ENCODE measurements at places on chromosomes 5 and 9.

DNA sequence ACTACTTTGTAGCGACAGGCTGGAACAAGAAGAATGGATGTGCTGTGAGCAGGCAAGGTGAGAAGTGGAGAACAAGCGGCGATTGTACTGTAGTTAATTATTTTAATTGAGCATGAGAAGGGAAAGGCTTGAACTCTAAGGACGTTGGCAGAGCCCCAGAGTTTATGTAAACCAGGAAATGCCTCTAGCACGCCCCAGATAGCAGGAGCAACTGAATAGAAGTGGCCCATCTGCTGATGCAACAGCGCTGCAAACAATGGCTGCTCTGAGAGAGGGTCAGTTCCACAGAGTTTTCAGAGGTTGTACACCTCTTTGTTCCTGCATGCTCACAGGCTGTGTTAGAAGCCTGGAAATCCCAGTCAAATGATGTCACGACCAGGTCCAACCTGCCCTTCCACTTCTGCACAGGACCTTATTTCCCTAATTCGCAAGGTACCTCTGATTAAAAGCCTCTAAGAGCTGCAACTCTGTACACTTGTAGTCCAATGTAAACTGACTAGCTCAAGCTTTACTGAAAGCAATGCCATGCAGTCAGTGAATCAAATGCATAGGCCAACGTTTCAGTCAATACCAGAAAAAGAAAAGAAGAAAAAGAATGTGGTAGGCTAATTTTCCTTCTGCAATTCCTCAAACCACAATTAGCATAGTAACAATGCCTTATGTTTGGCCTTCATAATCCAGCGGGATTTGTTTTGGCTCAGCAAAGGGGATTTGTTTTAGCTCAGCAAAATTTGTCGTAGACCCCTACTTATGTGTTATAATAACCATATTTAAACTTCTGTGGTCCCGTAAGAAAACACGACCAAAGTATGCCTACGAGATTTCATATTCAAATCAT, 119.6 kb upstream of the RETREG1 start:
- DNase-seq, result peak; percentile 90

DNA sequence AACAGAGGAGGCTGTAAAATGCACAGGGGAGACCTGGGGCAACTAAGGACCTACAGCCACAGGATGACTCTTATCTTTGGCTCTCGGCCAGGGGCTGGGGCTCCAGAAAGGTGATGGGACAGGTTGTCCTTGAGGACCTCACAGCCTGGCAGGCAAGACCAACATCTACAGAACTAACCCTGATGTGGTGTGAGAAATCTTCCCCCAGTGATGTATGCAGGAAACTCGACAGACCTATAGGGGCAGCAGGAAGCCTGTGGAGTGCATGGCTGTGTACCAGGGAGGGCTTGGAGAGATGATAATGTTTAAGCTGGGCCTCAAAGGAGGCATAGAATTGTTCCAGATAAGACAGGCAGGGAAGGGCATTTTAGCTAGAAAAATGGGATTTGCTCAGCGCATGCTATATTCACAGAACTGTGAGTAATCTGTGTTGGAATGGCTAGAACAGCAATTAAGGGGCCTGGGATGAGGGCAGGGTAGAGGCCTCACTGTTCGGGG, 68.5 kb upstream of the SLC25A51 start:
- DNase-seq, result no peak

- no peak for DNase-seq
These were observed 60.1 kb upstream of the AFAP1L1 start for GRCh38 chr5:149211566-149211965.

DNA sequence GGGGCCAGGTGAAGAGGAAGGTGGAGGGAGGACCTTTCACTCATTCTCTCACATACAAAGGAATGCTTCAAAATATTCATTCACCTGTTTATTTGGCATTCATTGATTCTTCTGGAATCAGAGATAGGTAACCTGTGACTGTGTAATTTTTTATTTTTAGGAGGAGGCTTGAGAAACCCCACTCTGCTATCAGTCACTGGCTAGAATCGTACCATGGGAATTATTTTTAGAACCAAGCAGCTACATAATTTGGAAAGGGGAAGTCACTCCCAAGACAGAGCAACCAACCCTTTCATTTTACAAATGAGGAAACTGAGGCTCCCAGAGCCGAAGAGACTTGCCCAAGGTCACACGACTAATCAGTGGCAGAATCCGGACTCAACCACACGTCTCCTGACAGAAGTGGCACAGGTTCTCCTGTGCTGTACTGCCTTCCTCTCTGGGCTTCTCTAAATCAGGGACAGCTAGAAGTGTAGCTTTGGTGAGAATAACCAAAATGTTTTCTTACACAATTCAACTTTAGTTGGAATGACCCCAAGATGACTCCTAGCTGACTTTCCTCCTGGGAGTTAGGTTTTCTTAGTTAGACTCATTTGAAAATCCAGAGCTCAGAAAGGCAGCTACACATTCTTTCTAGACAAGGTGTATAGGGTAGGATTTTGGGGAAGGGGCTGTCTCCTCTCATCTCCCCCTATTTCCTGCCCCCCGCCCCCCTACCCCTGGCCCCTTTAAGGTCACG, 264.3 kb upstream of the PANK3 start:
- no peak for DNase-seq

- no peak for DNase-seq
These were observed 11.2 kb downstream of the IER5L start for GRCh38 chr9:129166623-129167557.

- DNase-seq, result no peak
These were observed 539.5 kb downstream of the EBF1 start for GRCh38 chr5:158560170-158560569.

- no peak for DNase-seq
These were observed 28.8 kb upstream of the PANK3 start for GRCh38 chr5:168607946-168608345.

GRCh38 chr5:101429241-101429640, 526.2 kb upstream of the ST8SIA4 start:
- DNase-seq, result no peak

GRCh38 chr5:174547814-174548213, 176.6 kb upstream of the MSX2 start:
- no peak for DNase-seq

- no peak for DNase-seq
These were observed 524.8 kb downstream of the CSNK1G3 start for GRCh38 chr5:124036786-124037185.

GRCh38 chr9:135715056-135715595, 13.1 kb downstream of the KCNT1 start:
- no peak for DNase-seq

GRCh38 chr5:53302529-53302928, 177.9 kb upstream of the FST start:
- no peak for DNase-seq

DNA sequence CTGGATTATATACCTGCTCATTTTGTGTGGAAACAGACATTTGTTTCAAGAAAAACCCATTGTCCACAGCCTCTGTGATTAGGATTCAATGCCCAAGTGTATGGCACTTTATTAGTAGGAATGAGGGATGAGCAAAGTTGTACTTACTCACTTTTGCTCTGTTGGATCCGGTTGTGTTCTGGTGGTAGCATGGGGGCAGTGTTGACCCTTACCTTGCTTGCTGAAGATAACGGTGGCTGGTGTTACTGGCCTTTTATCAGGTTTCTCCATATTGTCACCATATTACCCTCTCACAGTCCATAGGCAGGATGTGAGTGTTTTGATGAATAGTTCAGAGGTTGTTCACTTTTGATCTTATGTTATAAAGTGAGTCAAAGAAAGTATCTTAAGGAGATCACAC, 42.7 kb upstream of the NUDT12 start:
- DNase-seq, result no peak

DNA sequence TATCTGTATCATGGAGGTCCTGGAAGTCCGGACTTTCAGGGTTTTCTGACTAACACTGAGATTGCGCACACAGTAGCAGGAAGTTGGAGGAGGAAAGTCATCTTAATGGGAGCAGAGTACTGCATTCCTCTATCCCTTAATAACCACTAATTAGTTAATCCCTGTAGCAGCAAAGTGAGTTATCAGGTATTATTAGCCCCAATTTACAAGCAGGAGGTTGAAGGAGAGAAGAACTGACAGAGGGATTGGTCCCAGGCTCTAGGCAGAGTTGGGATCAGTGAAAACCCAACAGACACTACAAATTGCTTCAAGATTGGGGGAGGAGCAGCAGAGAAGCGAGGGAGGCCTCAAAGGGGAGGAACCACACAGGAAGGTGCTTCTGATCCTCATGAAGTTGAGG, 74.5 kb upstream of the XPA start:
- DNase-seq, result no peak

DNA sequence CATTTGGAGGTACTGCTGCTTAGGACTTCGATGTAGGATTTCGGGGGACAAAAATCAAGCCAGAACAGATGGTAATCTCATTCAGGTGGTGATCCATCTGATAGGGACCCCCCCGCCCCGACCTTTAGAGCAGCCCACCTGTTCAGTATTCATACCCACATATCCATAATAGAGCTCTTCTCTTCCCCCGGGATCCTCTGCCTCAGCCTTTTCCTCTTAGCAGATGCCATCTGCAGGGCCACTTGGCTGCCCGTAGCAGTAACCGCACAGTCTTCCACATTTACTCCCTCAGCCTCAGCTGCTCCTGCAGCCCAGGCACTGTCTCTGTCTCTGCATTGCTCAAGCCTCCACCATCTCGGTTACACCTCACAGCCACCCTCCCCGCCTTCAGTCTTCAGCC, 65.8 kb upstream of the RARS1 start:
- DNase-seq, result no peak

DNA sequence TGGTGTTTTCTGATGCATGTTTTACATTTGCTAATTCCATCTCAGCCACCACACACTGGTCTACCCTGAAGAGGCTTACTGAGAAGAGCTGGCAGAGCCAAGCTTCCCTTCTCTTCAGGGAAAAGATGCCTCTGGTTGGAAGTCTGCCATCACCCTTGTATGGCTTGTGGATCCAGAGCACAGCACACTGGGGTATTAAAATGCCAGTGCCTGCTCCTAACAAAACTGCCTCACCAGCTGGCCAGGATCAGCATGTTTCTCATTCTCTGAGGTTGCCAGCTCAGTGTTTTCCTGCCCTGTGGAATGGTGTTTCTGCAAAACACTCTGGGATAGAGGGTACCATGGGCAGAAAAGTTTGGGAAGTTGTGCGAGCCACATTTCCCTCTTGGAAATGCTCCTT, 31.6 kb upstream of the ZNF618 start:
- DNase-seq, result no peak

- DNase-seq, result no peak
These were observed 7.3 kb upstream of the BARHL1 start for GRCh38 chr9:132575005-132575609.

GRCh38 chr9:126456441-126457174, 130.0 kb downstream of the MVB12B start:
- DNase-seq, result no peak

DNA sequence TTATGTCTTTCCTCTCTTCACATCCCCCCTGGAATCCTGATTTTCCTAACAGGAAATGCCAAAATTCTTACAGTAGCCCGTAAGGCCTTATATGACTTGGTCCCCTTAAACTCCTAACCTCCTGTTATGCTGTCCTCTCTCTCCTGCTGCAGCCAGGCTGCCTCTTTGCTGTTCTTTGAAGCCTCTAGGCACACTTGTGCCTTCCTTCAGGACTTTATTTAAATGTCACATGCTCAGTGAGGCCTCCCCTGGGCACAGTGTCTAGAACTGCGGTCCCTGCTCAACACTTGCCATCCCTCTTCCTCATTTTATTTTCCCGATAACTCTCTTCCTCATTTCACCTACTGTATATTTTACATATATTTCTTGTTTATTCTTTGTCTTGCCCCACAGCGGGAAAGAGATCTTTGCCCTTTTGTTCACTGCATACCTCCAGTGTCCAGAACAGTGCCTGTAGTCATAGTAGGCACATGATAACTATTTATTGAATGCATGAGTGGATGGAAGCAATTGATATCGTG, 5.5 kb upstream of the SHB start:
- no peak for DNase-seq

- DNase-seq, result no peak
These were observed 134.2 kb upstream of the RASGRF2 start for GRCh38 chr5:80825786-80826460.

DNA sequence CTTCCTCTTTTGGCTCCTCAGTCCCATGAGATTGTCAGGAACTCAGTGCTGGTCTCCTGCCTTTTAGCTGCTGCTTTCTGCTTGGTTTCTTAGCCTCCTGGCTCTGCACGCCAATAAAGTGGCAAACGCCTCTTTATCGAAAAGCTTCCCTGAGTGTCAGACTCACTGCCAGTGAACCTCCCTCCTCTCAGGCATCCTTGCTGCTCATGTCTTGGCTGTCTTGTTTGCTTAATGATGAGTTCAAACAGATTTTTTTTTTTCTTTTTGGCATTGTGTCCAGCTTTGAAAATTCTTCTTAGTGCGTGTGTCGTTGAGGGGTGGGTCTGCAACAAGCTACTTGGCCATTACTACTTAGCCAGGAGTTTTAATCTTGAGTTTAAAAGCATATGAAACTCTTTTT, 14.9 kb downstream of the RASGRF2 start:
- no peak for DNase-seq

GRCh38 chr5:130545291-130545690, 619.8 kb downstream of the HINT1 start:
- no peak for DNase-seq

GRCh38 chr9:134877541-134877940, 3.1 kb upstream of the FCN2 start:
- DNase-seq, result no peak

DNA sequence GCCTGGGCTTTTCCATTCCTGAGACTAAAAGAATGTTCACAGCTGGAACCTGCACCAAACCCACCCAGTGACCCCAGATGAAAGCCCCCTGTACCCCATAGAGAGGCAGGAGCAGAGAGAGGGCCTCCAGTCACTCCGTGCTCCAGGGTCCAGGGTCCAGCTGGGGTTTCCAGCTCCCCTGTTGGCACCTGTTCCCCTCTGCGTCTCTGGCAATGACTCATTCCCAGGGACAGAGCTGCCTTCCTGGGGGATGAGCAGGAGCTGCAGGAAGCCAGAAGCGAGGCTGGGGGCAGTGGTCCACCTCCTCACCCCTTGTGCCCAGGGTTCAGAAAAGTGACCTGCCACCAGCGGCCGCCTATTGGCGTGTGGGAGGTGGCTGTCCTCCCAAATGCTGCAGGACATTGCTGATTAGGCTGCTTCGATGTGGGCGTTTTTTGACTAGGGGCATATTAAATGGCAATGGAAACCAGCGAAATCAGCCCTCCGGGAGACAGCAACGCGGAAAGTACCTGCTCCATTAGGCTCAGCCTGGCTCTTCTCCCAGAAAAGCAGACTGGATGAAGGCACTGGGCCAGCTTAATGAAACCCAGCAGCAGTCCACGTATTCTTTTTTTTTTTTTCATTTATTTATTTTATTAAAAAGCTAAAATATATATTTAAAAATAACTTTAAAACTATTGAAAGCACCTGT, 97.4 kb downstream of the DAP start:
- DNase-seq, result no peak

- DNase-seq, result no peak
These were observed 31.6 kb downstream of the DAP start for GRCh38 chr5:10729320-10730042.

DNA sequence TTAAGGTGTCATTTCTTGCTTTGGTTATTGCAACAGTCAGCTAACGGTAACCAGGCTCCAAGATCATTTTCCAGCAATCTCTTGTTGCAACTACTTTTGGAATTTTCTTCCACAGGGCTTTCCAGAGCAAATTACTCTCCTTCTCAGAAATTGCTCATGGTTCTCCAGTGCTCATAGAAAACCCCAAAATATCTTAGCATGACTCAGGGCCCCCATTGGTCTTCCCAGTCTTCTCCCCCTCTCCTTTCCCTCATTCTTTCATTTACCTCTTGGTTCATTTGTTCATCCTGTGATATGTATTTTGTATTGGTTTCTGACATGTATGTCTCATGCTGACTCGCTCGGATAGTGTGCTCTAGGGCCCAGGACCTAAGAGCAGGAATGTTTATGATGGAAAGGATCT, 35.6 kb downstream of the WWC1 start:
- no peak for DNase-seq

- no peak for DNase-seq
These were observed 51.2 kb downstream of the SGCD start for GRCh38 chr5:156378159-156378558.

Measured in NCI-H1048 (cell line).